ENCODE measurements at places on chromosomes 12 and 14. TPM values are rescaled to one million over a fixed set of nuclear protein-coding genes. Genes with fewer than 3 reads are reported as not detected.

PRPF39 gene
- total RNA-seq, result 15.9 TPM

BHLHE41 gene
- 0.93 TPM for total RNA-seq

KCNMB4 gene
- 0.26 TPM for total RNA-seq

KRT83 gene
- total RNA-seq, result 6.0 TPM

NOS1 gene
- total RNA-seq, result 0.30 TPM
